Breast epithelium (tissue), 4 donors: ENCODE measurements at places on chromosomes 4 and X.

DNA sequence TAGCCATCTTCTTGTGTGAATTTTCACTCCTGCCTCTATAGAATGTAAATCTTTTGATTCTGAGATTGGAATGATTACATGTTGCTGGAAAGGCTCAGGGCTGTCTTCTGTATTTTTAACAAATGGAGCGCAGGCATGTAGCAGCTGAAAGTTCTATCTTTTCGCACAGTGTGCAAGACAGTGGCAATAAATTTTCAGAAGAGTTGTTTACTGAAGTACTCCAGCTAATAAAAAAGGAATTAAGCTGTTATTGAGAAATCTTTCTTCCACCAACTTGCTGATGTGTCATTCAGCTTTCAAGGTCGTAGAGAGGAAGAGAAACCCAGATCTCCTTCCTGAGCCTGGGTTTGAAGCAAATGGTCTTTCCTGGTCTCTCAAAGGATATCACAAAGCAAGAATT, 122.0 kb upstream of the PUDP start:
- DNase-seq: no peak
- no peak overlapping the region for H3K4me3 ChIP-seq
- H3K36me3 ChIP-seq: no peaks in the 10 kb centered on the region
- no peaks in the 10 kb centered on the region for H3K27me3 ChIP-seq
- no peaks in the 10 kb centered on the region for H3K4me1 ChIP-seq
- no peak overlapping the region for H3K27ac ChIP-seq

GRCh38 chrX:21929209-21929608, 11.3 kb upstream of the SMS start:
- no peak overlapping the region for H3K27ac ChIP-seq
- H3K36me3 ChIP-seq: no peaks in the 10 kb centered on the region
- no peaks in the 10 kb centered on the region for H3K27me3 ChIP-seq

GRCh38 chrX:133185938-133186337, 32.2 kb downstream of the TFDP3 start:
- H3K4me3 ChIP-seq: no peak overlapping the region
- no peak for DNase-seq
- peaks cover 7% of the 10 kb centered on the region for H3K27me3 ChIP-seq
- H3K27ac ChIP-seq: peak overlapping the region; percentile 23
- no peaks in the 10 kb centered on the region for H3K36me3 ChIP-seq

GRCh38 chr4:170687751-170688150, 598.0 kb upstream of the AADAT start:
- DNase-seq: no peak
- H3K27me3 ChIP-seq: no peaks in the 10 kb centered on the region
- H3K4me1 ChIP-seq: no peaks in the 10 kb centered on the region
- no peaks in the 10 kb centered on the region for H3K36me3 ChIP-seq
- H3K27ac ChIP-seq: no peak overlapping the region

DNA sequence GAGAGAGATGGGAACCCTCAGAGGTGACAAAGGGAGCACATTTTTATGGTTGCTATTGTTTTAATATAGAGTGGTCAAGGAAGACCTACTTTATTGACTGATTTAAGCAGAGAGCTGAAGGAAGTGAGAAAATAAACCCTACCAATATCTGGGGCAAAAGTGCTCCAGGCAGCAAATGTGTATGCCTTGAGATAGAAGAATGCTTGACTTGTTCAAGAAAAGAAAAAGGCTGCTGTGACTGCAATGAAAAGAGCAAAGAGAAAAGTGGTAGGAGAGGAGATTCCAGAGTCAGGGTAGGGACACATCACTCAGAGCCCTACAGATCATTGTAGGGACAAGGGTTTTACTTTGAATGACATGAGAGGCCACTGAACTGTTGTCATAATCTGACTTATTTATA, 26.0 kb downstream of the STAP1 start:
- H3K4me3 ChIP-seq: no peak overlapping the region
- H3K36me3 ChIP-seq: no peaks in the 10 kb centered on the region
- H3K27ac ChIP-seq: no peak overlapping the region
- no peaks in the 10 kb centered on the region for H3K27me3 ChIP-seq

GRCh38 chr4:13240066-13240465, 244.1 kb downstream of the RAB28 start:
- no peak overlapping the region for H3K27ac ChIP-seq
- no peaks in the 10 kb centered on the region for H3K4me1 ChIP-seq
- no peaks in the 10 kb centered on the region for H3K27me3 ChIP-seq
- DNase-seq: no peak
- no peak overlapping the region for H3K4me3 ChIP-seq

GRCh38 chr4:73139991-73140390, 70.5 kb upstream of the COX18 start:
- no peaks in the 10 kb centered on the region for H3K4me1 ChIP-seq
- no peak for DNase-seq
- H3K27ac ChIP-seq: no peak overlapping the region
- H3K36me3 ChIP-seq: peaks cover 9% of the 10 kb centered on the region
- no peak overlapping the region for H3K4me3 ChIP-seq

GRCh38 chr4:88793475-88793874, 95.8 kb upstream of the NAP1L5 start:
- no peak for DNase-seq
- no peaks in the 10 kb centered on the region for H3K36me3 ChIP-seq
- H3K27me3 ChIP-seq: no peaks in the 10 kb centered on the region
- no peak overlapping the region for H3K27ac ChIP-seq

DNA sequence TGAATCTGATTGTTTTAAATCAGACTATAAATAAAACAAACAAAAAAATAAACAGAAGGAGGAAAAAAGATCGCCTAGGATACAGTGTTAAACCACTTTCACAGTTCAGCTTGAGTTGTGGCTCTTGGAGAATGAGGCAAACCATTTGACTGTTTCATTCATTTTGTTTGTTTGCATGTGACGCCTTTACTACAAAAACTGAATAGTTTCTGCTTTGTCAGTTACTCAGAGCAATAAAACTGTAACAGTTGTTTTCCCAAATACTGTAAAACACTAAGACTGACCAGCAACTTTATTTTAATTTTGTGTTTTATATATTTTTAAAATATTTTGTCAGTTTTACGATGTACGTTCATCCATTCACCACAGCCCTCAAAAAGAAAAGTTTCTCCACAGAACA, 214.5 kb downstream of the FBXW7 start:
- no peak for DNase-seq
- no peaks in the 10 kb centered on the region for H3K4me1 ChIP-seq
- H3K27me3 ChIP-seq: no peaks in the 10 kb centered on the region
- H3K4me3 ChIP-seq: no peak overlapping the region
- H3K27ac ChIP-seq: no peak overlapping the region
- no peaks in the 10 kb centered on the region for H3K36me3 ChIP-seq

- H3K27me3 ChIP-seq: no peaks in the 10 kb centered on the region
- H3K4me1 ChIP-seq: no peaks in the 10 kb centered on the region
- no peak for DNase-seq
- peak overlapping the region; percentile 94 for H3K4me3 ChIP-seq
Observed at GRCh38 chr4:55398966-55399365, 3.2 kb downstream of the TMEM165 start.

DNA sequence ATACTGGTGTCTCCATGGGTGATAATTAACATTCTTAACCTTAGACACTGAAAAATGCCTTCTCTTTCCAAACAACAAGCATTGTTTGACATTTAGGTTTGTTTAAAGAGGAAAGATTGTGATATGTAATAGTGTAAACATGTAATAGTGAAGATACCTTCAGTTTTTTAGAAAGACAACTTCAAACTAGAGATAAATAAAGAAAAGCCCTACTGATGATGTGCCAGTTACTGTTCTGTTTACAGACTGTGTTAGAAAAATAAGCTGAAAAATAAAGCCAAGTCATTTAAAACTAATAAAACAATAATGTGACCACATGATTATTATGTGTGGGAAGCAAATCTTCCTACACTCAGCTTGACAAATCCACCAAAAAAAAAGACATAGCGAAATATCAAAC, 2035.3 kb upstream of the TENM3 start:
- no peaks in the 10 kb centered on the region for H3K27me3 ChIP-seq
- no peaks in the 10 kb centered on the region for H3K4me1 ChIP-seq
- no peak overlapping the region for H3K4me3 ChIP-seq
- no peak for DNase-seq
- H3K36me3 ChIP-seq: no peaks in the 10 kb centered on the region

GRCh38 chr4:159298502-159298901, 195.6 kb downstream of the RAPGEF2 start:
- H3K27ac ChIP-seq: no peak overlapping the region
- H3K36me3 ChIP-seq: no peaks in the 10 kb centered on the region
- no peaks in the 10 kb centered on the region for H3K27me3 ChIP-seq
- no peaks in the 10 kb centered on the region for H3K4me1 ChIP-seq

- no peaks in the 10 kb centered on the region for H3K36me3 ChIP-seq
- no peak overlapping the region for H3K27ac ChIP-seq
- no peak for DNase-seq
- no peaks in the 10 kb centered on the region for H3K4me1 ChIP-seq
Observed at GRCh38 chrX:114717921-114718320, 134.0 kb downstream of the HTR2C start.

GRCh38 chr4:94342694-94343093, at the start of gene HPGDS:
TSS of gene HPGDS (minus strand) at chr4:94342836. CDS start at chr4:94334629, 8,207 bp downstream.
- H3K36me3 ChIP-seq: no peaks in the 10 kb centered on the region
- H3K27ac ChIP-seq: no peak within 1 kb of the TSS
- no peak within 1 kb of the TSS for H3K4me3 ChIP-seq
- no peak for DNase-seq

GRCh38 chr4:38823766-38824165, 19.2 kb upstream of the TLR1 start:
- no peak for DNase-seq
- no peak overlapping the region for H3K4me3 ChIP-seq
- H3K27me3 ChIP-seq: no peaks in the 10 kb centered on the region
- H3K27ac ChIP-seq: no peak overlapping the region
- no peaks in the 10 kb centered on the region for H3K36me3 ChIP-seq

DNA sequence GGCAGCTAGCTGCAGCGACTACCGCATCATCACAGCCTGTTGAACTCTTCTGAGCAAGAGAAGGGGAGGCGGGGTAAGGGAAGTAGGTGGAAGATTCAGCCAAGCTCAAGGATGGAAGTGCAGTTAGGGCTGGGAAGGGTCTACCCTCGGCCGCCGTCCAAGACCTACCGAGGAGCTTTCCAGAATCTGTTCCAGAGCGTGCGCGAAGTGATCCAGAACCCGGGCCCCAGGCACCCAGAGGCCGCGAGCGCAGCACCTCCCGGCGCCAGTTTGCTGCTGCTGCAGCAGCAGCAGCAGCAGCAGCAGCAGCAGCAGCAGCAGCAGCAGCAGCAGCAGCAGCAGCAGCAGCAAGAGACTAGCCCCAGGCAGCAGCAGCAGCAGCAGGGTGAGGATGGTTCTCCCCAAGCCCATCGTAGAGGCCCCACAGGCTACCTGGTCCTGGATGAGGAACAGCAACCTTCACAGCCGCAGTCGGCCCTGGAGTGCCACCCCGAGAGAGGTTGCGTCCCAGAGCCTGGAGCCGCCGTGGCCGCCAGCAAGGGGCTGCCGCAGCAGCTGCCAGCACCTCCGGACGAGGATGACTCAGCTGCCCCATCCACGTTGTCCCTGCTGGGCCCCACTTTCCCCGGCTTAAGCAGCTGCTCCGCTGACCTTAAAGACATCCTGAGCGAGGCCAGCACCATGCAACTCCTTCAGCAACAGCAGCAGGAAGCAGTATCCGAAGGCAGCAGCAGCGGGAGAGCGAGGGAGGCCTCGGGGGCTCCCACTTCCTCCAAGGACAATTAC, 1.4 kb downstream of the AR start:
- H3K27ac ChIP-seq: no peak overlapping the region
- no peaks in the 10 kb centered on the region for H3K36me3 ChIP-seq
- DNase-seq: no peak
- no peaks in the 10 kb centered on the region for H3K4me1 ChIP-seq
- H3K4me3 ChIP-seq: peak overlapping the region; percentile 52

GRCh38 chr4:184387351-184387750, 87.0 kb downstream of the IRF2 start:
- peaks cover 4% of the 10 kb centered on the region for H3K36me3 ChIP-seq
- DNase-seq: no peak
- no peaks in the 10 kb centered on the region for H3K27me3 ChIP-seq
- H3K4me3 ChIP-seq: no peak overlapping the region
- peaks cover 4% of the 10 kb centered on the region for H3K4me1 ChIP-seq

GRCh38 chr4:1075225-1075624, 38.1 kb downstream of the RNF212 start:
- H3K27me3 ChIP-seq: no peaks in the 10 kb centered on the region
- H3K4me1 ChIP-seq: no peaks in the 10 kb centered on the region
- H3K4me3 ChIP-seq: no peak overlapping the region
- DNase-seq: no peak
- no peaks in the 10 kb centered on the region for H3K36me3 ChIP-seq

GRCh38 chr4:116847616-116848015, 237.8 kb downstream of the TRAM1L1 start:
- DNase-seq: no peak
- H3K27me3 ChIP-seq: no peaks in the 10 kb centered on the region
- no peak overlapping the region for H3K27ac ChIP-seq

GRCh38 chrX:15217161-15217560, 52.7 kb downstream of the ASB9 start:
- no peaks in the 10 kb centered on the region for H3K27me3 ChIP-seq
- H3K4me1 ChIP-seq: no peaks in the 10 kb centered on the region
- H3K27ac ChIP-seq: no peak overlapping the region
- no peak overlapping the region for H3K4me3 ChIP-seq
